Ureter (tissue), 1 donor: ENCODE measurements at places on chromosomes 4 and X.

GRCh38 chr4:8041868-8042267 lies 102.2 kb upstream of the AFAP1 start:
- DNase-seq: no peak

GRCh38 chr4:133600008-133600407 lies 450.9 kb downstream of the PCDH10 start:
- no peak for DNase-seq

DNA sequence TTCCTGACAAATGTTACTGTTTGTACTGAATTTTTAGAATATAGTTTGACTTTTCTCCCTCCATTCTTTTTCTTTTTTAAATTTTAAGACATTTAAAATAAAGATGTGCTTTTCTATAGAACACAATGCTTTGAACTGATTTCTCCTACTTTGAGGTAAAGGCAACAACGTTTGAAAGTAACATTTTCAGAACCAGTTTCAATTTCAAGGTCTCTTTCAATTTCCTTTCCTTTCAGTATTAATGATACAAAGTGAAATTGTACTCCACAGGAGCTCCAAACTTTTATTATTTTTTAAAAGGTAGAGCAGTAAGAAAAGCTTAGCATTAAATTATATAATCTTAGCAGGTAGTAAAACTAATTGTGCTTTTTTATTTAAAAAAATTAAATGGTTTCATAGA lies 54.9 kb downstream of the NDST4 start:
- DNase-seq: no peak

GRCh38 chrX:65985922-65986588 lies 53.8 kb downstream of the VSIG4 start:
- DNase-seq: peak; percentile 44

GRCh38 chr4:58456727-58457384 lies 1346.7 kb upstream of the IGFBP7 start:
- DNase-seq: no peak

- no peak for DNase-seq
These were observed 12.8 kb downstream of the APLN start for GRCh38 chrX:129641941-129642340.

- DNase-seq: no peak
These were observed 122.3 kb downstream of the MID1IP1 start for GRCh38 chrX:38923451-38923969.

- no peak for DNase-seq
These were observed 7.2 kb upstream of the DDX60L start for GRCh38 chr4:168487282-168488035.

GRCh38 chr4:122481766-122482405 lies 25.4 kb upstream of the IL2 start:
- no peak for DNase-seq

DNA sequence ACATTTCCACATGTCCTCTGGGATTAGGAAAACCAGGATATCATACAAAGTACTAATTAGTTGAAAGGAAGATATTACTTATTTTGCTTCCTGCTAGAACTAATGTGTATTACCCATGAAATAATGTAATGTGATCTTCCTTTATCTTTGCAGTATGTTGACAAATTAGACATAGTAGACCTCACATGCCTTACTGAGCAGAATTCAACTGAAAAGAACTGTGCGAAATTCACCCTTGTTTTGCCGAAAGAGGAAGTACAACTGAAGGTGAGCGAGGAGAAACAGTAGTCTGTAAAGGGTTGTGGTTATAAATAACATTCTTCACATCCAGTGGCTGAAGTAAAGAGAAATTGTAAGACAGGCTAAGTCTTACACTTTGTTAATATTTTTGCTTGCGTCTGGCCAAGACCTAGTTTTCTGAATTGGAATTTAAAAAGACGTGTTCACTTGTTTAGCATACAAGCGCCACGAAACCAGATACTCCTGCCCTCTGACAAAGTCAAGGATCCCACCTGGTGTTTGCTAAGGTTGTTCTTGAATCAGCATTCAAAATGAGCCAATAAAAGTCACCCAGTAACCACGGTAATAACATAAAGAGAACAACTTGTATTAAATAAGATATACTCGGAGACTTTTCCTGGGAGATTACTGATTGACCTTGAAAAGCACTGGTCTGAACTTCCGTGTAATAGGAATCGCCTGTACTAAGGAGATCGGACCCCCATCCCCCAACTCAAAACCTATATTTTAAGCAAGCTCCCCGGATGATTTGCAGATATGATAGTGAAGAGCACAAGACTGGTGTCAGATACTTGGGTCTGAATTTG lies 16.9 kb downstream of the STAP1 start:
- no peak for DNase-seq

- DNase-seq: no peak
These were observed 28.1 kb upstream of the HPSE start for GRCh38 chr4:83362492-83363329.

DNA sequence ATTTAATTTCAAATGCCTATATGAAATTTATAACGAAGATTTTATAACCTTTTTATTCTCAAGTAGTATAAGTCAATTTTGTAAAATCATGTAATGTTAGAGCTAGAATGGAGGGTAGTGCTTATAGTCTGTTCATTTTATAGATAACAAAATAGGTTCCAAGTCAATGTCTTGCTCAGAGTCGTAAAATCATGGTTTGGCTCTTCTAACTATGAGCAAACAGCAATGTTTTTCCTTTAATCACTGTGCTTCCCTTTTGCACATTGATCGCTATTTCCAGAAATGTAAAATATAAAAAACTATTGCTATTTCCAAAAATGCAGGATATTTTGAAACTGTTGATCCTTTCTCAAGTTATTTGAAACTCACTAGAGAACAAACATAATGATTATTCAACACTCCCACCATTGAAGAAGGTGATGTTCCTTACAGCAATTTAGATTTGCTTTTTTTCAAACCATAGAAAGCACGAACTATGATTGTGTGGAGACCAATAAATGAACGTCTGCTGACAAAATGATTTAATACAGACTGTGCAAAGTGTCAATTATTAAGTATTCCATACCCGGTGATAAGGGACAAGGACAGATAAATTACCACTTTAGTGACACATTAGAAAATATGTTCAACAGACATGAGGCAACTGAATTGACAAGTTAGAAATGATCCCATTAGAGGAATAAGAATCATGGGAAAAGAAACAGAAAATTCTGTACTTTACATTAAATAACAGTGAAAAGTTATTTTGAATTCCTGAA lies 412.1 kb upstream of the TECRL start:
- DNase-seq: no peak

DNA sequence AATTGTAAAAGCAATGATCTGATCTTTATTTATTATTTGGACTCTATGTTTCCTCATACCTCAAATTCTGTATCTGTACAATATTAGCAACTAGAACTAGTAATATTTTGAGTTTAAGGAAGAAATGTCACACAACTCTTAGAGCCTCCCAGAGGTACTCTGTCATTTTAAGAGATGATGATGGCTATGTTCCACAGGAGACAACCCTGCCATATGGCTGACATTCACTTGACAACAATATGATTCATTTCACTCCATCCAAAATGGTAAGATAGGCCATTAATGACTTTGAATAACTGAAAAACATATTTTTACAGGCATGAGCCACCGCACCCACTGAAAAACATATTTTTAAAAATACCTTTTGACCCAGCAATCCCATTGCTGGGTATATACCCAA lies 190.3 kb downstream of the MAML3 start:
- no peak for DNase-seq

- DNase-seq: no peak
These were observed 309.3 kb downstream of the FRMPD4 start for GRCh38 chrX:12447448-12448064.

GRCh38 chrX:23505531-23506303 lies 161.6 kb upstream of the PRDX4 start:
- DNase-seq: no peak

DNA sequence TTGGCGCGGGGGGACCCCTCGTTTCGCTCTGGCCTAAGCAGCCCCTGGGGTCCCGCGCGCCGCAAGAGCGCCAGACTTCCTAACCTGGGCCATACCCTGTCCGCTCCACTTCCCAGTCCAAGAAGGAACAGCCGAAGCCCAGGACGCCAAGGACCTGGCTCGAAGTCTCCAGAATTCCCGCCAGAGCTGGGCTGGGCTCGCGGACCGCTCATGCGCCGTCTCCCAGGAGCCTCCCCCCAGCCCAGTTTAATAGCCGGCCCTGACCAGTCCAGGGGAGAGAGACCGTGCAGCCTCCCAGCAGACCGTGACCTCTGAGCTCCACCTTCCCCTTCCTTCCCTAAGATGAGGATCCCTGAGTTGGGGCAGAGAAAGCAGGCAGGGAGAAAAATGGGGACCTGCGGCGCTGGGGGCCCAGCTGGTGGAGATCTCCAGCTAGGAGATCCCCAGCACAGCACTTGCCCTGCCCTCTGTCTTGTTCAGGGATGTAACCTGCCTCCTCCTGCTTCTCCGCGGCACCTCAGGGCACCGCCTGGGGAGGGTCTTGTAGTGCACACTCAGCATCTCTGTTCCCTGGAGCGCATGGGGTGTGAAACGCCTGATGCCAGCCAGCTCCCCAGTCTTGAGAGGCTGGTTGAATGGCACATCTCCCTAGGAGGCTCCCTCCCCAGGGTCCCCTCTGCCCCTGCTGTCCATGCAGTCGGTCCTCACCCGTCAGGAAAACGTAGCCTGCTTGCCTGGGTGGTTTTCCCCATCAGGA lies 1.2 kb upstream of the LETM1 start:
- DNase-seq: peak; percentile 62
